ENCODE measurements at places on chromosomes 16 and 17.
A peak's percentile ranks its signal among the peaks of the same experiment; 100 is the strongest.

GRCh38 chr17:15213381-15214087, 51.6 kb downstream of the PMP22 start:
- peak; percentile 20 for DNase-seq

DNA sequence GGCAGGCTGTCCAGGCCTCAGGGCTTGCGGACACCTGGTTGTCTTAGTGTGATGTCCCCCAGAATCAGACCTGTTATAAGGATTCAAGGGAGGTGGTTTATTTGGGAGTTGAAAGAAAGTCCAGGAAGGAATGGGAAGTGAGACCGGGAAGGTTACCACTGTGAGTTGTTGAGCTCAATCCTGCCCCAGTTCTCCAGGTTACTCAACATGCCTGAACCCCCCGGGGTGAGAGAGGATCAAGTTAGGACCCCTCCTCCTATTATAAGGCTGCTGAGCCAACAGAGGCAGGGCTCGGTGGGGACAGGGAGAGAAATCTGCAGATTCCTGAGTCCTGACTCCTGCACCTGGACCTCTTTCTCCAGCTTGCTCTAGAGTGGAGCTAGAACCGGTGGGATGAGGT, 86.4 kb downstream of the MRM1 start:
- DNase-seq: no peak

GRCh38 chr16:57358086-57358420, 530 bp upstream of the CCL22 start:
- no peak for DNase-seq

- no peak for DNase-seq
These were observed 1.9 kb downstream of the NTN3 start for GRCh38 chr16:2472885-2473445.

DNA sequence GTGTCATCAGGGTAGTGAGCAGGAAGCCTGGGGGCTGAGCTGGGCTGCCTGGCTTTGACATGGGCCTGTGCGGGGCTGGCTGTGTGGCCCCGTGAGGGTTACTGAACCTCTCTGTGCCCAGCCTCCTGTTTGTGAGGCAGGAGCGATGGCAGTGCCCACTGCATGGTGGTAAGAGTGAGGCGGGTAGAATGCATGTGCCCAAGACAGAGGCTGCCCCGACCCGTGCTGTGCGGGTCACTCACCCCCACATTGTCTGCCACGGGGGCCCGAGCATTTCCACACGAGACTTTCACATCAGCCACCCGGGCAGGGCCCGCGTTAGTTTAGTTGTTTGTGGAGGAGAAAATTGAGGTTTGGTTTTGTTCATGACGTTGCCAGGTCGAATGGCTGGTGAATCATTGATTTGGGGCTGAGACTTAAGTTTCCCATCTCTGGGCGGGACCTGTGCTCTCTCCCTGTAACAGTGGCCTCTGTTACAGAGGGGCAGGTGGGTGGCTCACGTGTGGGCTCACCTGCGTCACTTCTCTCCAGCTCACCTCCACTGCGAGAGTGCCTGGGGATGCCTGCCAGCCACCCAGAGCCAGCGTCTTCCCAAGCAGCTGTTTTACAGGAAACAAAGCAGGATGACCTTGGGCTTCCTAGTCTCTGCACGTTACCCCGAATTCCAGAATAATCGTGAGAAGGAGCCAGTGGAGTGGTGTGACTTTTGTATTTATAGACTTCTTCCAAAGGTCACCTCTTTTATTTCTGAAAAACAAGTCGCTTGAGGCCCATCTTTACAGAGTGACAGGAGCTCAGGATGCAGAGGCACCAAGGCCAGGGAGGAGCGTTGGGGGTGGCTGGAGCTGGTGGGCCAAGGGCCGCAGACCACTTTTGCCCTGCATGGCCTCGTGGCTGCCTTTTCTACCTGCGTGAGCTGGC, 150.6 kb downstream of the RPTOR start:
- DNase-seq: no peak

DNA sequence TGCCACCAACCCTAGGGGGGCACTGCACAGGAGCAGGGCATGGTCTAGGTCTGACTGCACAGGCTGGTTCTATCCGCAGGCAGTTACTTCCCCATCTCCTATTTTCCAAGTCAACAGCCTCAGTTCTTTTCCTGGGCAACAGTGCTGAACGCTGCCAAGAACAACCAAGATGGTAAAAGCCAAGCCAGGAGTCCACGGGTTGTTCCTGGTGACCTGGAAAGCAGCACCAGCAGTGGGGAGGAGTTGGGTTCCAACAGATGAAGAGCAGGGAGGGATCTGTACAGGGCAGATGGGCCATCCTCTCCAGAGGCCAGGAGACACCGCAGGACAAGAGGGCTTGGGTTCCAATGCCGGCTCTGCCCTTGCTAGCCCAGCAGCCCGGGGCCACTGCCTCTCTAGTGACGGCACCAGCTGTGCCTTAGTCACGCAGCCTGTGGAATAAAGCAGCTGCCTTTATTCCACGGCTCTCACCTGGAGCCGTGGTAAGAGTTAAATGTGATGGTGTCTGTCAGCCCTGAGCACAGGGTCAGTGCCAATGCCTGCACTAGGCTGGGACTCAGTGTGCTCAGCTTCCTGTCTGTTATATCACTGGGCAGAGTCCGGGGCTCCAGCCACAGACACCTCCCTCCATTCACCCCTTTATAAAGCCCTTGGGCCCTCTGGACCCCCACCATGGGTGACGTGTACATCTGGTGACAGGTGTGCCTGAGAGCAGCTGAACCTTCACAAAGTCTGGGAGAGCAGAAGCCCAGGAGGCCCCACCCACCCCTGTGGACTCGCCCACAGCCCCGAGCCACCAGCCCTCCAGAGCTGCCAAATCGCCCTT, 44.9 kb downstream of the MARF1 start:
- DNase-seq: no peak

GRCh38 chr17:13337864-13338371, 263.8 kb downstream of the HS3ST3A1 start:
- peak; percentile 2 for DNase-seq

DNA sequence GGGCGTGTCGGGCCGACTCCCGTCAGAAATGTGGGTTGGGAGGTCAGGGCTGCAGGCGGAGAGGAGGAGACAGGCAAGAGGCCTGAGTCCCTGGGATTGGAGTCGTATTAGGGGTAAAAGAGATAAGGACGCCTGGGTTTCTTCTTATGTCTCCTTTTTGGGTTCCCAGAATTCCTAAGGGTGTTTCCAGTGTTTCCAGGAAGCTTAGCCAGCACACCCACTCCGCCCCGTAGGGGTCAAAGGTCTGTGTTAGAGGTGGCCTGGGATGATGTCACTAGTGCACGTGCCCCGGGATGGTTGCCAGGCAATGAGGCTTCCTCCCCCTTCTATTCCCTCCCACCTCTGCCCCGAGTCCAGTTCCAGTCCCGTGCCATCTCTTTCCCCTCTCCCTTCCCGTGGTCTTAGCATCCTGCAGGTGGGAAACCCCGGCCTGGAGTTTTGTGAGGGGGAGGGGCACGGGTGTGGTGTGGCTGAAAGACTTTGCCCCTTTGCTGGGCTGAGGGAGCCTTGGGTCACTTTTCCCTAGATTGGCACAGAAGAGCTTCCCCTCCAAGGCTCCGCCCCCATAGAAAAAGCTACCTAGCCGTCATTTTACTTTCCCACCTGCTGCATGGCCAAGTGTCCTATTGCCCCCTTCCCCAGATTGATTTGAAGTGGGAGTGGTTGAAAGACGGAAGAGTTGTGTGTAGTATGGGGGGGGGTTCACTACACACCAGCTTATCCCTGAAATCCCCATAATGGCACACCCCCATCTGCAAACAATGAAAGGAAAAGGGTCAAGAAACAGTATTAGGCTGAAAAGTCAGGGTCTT, 2.8 kb downstream of the KDM6B start:
- peak; percentile 80 for DNase-seq

- no peak for DNase-seq
These were observed 17.7 kb upstream of the SALL1 start for GRCh38 chr16:51168755-51169154.

GRCh38 chr16:8044796-8045195, 545.5 kb downstream of the TMEM114 start:
- DNase-seq: no peak

DNA sequence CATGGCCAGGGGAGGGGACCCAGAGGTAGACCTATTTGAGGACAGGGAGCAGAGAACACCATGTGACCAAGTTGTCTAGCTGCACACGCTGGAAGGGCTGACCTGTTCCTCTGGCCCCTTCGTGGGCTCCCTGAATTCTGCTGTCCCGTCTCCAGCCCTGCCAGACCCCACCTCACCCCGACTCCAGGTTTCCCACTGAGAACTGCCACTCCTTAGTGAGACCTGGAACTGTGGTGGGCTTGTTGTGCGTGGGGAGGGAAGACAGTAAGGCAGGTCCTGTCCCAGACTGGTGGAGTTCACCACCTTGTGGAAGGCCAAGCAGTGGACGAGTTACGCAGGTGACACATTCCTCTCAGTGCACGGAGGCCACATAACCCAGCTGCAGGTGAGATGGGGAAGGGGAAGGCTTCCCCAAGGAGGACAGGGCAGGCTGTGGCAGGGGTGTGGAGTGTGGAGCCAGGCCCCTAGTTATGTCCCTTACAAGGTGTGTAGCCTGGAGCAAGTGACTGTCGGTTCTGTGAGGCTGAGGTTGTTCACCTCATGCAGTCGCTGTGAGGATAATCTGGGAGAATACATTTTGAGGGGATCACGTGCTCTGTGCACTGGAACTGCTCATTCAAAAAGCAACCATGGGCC, 54.7 kb downstream of the USP22 start:
- no peak for DNase-seq

DNA sequence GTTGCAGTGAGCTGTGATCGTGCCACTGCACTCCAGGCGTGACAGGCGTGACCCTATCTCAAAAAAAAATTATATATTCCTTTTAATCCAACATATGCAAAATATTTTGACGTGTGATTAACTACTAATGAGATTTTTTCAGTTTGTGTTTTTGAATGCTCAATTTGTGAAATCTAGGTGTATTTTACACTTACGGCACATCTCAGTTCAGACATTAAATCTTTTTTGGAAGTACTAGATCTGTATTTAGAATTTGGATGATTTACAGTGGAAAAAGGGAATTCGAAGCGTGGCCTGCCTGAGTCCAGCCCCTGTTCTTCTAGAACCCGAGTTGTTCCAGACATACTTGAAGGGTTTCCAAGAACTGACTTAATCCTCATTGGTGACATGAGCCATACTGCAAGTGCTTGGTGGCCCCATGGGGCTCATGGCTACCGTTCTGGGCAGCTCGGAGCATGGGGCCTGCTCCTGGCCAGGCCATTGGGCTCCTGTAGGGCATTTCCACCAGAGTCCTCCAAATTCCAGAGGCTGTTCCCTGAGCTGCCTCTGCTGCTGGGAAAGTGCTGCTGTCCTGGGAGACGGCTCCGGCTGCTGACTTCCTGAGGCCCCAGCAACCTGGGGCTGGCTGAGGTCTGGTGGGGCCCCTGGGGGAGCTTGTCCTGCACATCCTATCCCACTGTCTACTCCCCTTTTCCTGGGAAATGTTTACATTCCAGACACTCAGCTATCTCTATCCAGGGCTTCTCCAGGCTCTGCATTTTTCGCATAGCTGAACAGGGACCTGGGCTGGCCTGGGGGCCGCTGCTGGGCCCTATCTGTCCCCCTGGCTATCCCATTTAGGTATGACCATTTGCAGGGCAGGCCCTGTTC, 27.2 kb downstream of the LLGL2 start:
- no peak for DNase-seq

DNA sequence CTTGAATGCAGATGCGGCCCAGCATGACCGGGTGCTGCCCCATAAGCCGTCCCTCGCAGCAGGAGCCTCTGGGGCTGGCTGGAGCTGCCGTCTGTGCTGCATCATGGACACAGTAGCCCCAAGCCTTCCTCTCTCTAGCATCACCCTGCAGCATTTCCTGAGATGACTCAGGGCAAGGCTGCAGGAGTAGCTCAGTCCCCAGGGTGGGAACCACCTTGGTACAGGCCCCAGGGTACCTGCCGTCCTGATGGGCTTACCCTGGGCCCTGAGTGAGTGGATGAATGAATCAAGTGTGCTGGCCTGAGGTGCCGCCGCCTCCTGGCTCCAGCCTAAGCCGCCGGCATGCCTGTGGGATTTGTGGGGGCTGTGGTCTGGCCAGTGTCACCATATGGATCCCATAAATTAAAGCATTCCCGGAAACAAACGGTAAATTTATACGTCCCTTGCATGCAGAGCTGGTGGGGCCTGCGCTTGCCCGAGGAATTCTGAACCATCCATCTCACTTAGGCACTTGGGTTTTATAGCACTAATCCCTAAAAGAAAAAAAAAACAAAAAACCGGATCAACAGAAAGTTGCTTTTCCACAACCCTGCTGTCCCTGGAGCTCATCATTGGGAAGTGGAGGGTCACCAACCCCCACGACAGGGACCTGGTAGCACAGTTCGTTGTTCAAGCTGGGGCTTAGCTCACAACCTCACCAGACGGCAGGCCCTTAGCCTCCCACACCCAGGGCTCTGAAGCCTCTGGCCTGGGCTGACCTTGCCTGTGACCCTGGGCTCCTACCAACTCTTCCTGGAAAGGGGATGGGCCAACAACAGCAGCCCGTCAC, 242.6 kb upstream of the CIBAR2 start:
- DNase-seq: peak; percentile 7

DNA sequence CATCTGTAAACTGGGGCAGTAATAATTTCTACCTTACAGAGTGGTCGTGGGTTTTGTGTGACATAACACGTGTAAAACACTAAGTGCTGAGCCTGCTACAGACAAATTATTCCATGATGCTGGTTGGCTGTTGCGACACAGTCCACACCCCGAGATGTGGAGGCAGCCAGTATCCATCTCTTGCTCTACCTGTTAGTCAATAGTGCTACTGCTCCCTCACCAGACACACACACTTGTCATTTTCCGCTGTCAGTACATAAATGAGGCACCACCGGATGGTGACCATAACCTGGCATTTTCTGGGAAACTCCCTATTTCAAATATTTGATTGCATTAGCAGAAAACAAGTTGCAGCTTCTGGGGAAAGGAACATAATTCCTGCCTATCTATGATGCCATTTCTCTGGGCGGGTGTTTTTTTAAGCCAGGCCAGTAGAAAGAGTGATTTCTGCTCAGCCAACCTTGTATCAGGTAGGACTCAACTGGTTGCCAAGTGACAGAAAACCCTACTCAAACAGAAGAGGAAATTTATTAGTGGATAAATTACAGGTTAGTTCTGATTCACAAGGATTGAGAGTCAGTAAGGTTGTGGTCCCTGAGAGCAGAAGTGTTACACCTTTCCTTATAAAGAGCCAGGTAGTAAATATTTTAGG, 24.1 kb downstream of the DNAJA2 start:
- DNase-seq: no peak

DNA sequence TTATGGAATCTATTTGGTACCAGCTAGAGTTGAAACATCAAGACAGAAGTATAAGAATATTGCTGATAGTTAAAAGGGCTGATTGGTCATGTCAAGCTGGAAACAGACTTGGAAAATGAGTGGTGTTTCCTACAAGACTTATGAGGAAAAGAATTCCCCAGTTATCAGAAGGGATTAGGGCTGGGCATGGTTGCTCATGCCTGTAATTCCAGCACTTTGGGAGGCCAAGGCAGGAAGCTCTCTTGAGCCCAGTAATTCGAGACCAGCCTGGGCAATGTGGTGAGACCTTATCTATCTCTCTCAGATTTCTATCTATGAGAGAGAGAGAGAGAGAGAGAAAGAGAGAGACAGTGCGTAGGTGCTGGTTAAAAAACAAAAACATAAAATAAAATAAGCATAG, 139.5 kb upstream of the PMFBP1 start:
- DNase-seq: no peak

- DNase-seq: no peak
These were observed 184.7 kb downstream of the C16orf95 start for GRCh38 chr16:87132361-87133014.

GRCh38 chr16:88282564-88283395, 100.0 kb upstream of the ZNF469 start:
- no peak for DNase-seq

GRCh38 chr16:69405757-69406156, 18.7 kb upstream of the CYB5B start:
- DNase-seq: no peak

Data from Kasumi-1 (cell line).